ENCODE measurements at places on chromosomes 7 and 10.

DNA sequence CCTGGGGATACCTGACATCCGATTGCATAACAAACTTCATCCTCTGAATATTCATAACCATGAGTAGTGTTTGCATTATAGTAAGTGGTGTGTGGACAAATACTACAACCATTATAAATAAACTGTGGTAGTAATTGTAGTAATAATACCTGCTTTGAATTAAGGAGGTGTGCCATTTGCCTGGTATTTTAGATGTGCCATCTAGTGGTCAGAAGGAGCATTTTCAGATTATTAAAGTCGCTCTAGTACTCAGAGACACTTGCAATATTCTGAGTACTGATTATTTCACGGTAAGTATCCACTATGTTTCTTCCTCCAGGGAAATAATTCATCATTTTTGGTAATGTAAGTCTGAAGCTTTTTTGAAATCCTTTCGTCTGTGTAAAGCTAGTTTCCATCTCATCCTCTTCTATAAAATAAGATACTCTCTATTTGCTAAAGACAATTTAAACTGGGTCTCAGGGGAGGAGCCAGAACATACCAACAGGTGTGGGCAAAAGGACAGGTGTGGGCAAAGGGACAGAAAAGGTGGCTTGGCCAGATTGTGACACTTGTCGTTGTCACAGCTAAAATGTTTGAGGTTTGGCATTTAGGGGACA is 115.3 kb upstream of the WDR11 start:
- peak; percentile 65 for DNase-seq

DNA sequence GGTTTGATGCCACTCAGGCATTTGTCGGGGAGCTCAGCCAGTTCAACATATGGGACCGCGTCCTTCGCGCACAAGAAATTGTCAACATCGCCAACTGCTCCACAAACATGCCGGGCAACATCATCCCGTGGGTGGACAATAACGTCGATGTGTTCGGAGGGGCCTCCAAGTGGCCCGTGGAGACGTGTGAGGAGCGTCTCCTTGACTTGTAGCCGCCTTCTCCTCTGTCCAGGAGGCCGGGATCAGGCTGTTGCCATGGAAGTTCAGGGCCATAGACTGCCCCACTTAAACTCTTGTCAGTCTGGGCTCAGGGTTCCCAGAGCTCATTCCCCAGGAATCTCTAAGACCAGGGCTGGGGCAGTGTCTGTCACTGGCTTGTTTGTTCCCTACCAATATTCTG is 11.3 kb downstream of the NPTX2 start:
- no peak for DNase-seq

DNA sequence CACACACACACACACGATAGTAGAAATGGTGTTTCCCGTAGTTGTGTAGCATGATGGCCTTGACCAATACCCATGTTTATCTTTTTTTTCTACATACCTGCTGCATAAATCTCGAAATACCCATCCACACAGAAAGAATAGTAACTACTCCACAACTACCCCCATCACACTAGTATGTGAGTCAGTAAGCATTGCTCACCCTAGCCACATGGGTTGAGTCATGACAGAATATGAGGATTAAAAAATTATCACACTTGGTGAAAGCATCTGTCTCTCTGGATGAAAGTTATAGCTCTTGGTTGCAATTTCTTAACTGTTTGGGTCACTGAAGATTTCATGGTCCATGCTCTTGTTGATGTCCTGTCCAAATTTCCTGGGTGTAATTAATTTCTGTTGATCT is 103.4 kb upstream of the MDFIC start:
- DNase-seq, result no peak

GRCh38 chr10:85003083-85003482 is 674.7 kb downstream of the CCSER2 start:
- no peak for DNase-seq

DNA sequence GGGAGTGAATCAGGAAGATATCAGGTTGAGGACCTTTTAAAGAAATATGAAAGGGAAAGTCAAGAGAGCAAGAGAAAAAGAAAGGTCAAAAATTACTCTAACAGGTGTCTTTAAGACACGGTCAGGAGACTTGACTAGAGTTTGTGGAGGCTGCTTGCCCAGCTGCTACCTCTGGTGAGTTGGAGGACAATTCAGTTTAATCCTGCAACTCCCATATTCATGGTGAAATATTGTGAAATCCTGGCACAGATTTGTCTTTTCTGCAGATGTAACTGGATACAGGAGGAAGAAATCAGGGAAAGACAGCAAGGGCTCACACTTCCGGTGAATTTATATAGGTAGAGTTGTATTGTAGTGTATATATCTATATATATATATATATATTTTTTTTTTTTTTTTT is 93.5 kb downstream of the AKAP9 start:
- DNase-seq, result no peak

DNA sequence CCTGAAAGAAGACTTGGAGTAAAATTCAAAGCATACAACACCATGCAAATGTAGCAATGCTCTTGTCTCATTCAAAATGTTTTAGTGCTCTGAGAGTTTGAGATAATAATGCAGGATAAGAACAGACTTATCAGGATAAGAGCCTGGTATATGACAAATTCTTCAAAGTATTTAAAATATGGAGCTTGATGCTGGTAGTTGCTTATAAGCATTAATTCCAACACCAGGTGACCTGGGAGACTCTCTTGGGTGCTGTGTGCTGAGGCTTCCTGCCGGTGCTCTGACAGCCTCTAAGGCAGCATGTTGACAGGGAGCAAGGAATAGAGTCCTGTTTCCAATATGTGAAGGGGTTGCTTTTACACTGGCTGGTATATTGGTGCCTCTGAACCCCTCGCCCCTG is 34.8 kb upstream of the SLC26A5 start:
- no peak for DNase-seq

DNA sequence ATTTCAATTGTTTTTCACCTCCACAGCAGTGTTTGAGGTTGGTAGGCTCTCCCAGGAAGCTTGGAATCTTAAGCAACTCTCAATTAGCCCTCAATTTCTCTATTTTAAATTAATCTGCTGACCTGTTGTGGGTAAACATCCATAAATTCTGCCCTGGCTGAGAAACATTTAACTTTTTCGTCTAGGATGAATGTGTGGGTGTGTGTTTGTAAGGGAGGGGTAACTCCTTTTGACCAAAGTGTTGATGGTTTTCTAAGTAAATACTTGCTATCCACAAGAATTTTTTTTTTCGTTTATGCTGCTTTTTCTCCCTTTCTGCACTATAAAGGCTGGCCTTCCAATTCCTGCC is 973 bp downstream of the PPP3CB start:
- no peak for DNase-seq

DNA sequence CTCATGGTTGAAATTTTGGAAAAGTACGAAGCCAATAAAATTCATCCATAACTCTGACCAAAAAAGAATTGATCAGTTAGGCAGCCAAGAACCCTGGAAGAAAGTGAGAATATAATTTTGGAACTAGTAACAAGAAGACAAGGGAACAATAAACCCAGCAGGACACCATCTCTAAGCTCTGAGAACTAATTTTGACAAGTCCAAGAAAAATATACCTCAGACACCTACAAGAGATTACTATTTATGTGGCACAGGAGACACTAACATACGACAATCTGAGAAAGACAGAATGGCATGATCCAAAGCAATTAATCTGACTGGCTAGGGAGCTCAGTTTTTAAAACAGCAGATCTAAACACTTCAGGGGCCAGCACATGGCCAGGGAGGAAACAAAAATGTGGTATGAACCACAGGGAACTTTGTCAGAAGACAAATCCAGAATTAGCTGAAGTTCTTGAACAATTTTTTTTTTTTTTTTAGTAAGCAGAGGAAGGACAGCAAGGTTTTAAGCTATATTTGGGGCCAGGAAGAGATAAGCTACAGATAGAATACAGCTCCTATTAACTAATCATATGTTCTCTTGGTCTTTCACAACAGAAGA is 38.9 kb downstream of the PARD3 start:
- DNase-seq, result no peak

DNA sequence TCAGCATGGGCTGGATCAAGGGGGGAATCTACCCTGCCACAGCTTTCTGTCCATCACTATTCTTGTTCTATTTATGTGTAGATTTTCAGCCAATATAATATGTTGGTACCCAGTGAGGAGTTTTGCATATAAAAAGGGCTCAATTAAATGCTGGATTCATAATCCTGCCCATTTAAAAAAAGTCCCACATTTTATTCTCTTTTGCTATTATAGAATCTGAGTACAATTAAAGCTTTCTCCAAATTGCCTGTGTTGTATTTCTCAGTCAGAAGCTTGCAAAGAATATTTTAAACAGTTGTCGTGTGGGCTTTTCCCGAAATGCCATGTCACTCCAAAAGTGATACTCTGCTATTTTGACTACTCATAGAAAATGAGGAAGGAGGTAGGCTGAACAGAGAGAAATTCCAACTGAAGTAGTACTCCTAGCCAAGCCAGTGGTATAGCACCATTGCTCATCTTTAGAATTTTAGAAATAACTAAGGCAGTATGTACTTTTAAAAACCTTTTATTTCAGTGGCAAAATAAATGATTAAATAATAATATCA is 108.3 kb upstream of the HDAC9 start:
- DNase-seq, result peak; percentile 22

DNA sequence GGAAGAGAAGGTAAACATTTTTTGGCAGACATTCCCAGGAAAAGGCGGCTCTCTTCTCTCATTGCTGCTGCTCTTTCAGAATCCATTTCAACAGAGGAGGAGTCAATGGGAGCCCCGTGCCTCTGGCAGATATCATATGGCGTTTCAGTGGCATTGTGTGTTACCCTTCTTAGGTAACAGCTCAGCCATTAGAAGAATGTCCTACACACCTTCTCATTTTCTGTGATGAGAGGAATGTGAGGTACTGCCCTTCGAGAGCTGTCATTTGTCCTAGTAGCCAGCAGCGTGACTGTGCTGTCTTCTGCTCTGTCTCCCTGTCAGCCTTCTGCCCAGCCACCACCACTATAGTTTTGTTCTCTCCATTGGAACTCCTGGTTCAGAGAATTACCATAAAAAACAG is 102.4 kb downstream of the EGFR start:
- DNase-seq, result no peak

DNA sequence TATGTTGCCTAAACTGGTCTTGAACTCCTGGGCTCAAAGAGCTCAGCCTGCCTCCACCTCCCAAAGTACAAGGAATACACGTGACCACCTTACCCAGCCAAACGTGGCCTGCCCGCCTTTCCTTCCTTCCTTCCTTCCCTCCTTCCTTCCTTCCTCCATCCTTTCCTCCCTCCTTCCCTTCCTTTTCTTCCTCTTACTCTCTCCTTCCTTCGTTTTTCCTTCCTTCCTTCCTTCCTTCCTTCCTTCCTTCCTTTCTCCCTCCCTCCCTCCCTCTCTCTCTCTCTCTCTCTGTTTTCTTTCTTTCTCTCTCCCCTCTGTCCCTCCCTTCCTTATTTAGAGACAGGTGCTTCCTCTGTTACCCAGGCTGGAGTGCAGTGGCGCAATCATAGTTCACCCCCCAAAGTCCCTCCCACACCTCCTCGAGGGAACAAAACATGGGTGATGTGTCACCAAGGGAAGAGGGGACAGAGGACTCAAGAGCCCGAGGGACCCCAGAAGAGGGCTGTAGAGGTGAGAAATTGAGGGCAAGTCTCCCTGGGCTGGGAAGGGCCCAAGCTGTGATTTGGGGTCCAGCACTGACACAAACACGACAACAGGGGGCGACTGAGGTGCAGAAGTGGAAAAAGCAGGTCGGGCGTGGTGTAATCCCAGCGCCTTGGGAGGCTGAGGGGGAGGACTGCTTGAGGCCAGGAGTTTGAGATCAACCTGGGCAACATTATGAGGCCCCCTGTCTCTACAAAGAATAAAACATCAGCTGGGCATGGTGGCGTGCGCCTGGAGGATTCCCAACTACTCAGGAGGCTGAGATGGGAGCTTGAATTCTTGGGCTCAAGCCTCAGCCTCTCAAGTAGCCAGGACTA is 28.1 kb downstream of the EPHB4 start:
- DNase-seq, result peak; percentile 86

DNA sequence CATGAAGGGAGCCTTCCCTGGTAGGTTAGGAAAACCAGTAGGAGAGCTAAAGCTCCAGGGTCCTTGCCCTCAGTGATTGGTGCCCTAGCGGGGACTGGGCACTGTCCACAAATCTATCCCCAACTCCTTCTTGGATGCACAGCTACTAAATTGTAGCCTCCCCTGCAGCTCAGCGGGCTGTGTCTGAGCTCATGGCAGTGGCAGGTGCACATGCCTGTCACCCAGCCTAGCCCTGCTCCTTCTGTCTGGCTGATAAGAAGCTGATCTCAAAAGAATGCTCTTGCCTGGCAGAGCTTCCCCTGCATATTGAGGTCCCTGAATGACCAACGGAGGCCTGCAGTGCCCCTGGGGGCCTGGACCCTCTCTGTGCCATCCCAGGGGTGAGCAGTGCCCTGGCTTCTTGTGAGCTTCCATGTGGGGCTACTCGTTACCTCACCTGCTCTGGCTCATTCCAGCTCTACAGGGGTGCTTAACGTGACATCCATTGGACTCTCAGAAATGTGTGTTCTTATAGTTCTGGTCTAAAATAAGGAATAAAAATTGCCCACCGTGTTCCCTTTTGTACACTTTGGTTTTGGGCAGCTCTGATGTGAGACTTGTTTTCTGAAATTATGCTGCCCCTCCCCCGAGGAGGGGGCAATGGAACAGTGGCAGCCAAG is 59.8 kb upstream of the ANTXRL start:
- DNase-seq, result peak; percentile 49

DNA sequence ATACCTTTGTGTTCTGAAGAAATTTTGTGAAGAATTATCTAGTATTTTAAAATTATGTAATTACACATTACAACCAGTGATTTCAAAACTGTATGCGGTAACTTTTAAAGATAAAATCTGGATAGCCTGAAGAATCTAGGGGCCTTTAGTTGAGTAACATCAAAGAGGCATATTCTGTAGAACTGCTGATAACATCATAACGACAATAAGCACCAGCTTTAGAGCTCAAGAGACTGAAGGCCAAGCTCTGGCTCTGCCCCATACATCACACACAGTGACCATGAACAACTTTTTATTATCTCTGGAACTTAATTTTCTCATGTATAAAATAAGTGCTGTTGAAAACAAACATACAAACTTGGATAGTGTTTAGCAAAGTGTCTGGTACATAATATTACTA is 121.1 kb upstream of the RHOBTB1 start:
- DNase-seq, result peak; percentile 74

GRCh38 chr7:21507627-21508343 is 35.1 kb upstream of the DNAH11 start:
- peak; percentile 68 for DNase-seq

GRCh38 chr10:19819419-19820033 is 3.3 kb downstream of the PLXDC2 start:
- DNase-seq, result peak; percentile 88

GRCh38 chr10:116265686-116266085 is 7.3 kb downstream of the GFRA1 start:
- no peak for DNase-seq

- no peak for DNase-seq
These were observed 217.6 kb upstream of the SEMA3E start for GRCh38 chr7:83866582-83866981.
